ENCODE measurements at places on chromosomes 5 and 9.

DNA sequence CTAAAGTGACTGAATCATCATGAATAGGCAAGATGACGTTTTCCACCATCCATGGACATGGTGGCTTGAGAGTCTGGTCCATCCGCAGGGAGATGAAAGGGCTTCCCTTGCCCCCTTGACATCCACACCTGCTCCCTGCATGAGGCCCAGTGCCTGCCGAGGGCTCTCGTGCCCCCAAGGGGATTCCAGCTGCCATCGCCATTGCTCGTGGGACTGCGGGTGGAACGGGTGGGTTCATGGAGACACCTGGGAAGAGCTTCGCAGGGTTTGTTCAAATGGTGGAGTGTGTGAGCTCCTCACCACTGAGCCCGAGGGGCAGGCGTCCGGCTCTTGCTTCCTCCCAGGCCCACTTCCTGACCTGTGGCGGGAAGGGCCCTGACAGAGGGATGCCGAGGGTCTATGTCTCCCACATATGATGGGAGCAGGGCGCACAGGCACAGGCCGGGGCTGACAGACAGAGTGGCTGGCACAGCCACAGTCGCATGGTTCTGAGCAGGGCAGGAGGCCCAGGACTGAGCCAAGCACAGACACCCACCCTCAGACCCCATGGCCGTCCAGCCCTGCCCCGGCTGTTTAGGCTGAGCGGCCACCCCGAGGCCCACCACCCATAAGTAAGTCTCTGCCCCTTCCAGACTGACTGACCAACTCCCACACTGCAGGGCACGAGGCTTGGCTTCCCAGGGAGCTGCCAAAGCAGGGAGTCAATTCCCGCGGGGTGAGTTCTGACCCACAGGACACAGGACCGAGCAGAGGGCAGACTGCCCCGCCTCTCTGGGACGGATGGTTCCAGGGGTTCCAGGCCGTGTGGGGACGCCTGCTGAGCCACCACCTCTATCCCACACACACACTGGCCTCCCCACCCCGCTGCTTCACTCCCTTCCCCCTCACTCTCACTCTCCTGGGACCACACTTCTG is 70.0 kb upstream of the PPP1R26 start:
- no peak for DNase-seq

DNA sequence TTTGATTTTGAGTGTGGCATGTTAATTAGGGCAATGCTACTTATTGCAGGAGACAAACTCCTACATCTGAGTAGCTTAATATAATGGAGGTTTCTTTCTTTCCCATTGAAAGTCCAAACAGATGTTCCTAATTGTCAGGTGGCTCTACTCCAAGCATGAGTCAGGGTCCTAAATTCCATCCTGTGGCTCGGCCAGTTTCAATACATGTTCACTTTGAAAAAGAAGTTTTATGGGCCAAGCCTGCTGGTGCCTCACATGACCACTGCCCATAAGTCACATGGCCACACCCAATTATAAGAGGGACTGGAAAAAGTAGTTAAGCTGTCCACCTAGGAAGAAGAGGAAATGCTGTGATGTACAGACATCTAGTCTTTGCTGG is 170.4 kb downstream of the ARRDC3 start:
- no peak for DNase-seq

- DNase-seq = no peak
Measured at GRCh38 chr5:31269259-31269658, 75.8 kb downstream of the CDH6 start.

- no peak for DNase-seq
Measured at GRCh38 chr9:72251589-72251988, 102.3 kb downstream of the GDA start.

DNA sequence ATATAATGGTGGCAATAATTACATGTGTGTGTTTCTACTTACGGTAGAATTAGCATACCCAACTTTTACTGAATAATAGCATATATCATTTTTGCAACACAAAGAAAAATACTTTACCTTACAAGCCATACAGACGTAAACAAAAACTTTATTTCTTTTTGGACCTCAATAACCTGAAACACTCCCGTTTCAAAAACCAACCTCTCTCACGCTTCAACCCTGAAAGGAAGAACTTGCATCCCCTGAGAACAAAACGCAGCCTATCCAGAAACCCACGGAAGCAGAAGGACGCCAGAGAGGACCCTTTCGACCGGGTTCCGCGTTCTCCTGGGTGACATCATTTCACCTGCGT is at the start of gene RNF38:
Gene RNF38, minus strand, starts transcription at position 290 of the 352 bp plus-strand sequence. Its CDS starts 161 bp downstream, at position 129.
- no peak for DNase-seq

Data from ascending aorta (tissue), 2 donors.